ENCODE measurements at places on chromosomes 12 and 14.

DNA sequence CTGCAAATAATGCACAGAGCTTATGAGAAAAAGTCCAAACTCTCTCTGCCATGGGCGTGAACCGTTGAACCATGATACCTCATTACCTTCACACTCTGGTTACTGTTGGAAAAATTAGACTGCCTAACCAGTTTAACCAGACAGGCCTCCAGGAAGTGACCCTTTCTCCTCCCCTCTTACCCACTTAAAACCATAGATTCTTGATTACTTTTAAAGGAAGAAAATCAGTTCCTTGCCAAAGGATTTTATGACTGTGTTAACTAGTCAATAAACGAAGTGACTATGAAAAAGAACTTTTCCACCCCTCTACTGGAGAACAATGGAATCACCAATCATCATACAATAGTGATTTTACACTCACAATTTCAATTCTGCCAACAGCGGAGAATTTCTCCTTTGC is 254.0 kb upstream of the ATP2B1 start:
- no peak for DNase-seq

DNA sequence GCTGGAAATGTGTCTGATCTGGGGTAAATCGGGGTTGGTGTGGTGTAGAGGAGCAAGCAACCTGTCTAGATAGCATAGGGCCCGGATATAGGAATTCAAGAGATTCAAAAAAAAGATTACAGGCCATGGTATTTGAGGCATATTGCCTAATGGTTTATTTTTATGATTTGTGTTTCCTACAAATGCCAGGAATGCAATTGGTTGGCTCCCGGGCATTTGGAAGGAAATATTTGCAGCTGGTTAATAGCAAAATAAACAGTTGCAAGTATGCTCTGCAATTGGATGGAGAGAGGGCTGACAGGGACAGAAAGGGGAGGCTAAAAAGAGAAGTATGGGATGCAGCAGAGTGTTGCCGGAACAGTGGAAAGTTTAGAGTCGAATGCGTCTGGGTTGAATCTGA is 315.6 kb upstream of the ATP2B1 start:
- no peak for DNase-seq

GRCh38 chr14:68944162-68944561 is 34.9 kb downstream of the ACTN1 start:
- no peak for DNase-seq

DNA sequence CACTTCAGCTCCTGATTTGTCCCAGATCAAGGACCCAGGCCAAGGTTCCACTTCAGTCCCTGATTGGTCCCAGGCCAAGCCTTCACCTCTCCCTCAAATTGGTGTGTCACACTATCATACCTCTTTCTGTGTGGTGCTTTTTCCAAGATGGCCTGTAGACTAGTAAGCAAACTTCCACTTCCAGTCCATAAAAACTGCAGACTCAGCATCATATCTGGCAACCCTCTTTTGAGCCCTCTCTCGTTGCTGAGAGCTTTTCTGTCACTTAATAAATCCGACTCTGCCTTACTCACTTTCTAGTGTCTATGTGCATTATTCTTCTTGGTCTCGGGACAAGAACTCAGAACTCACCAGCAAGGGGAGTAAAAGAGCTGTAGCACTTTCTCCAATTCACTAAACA is 1395.1 kb downstream of the LRFN5 start:
- DNase-seq: no peak

DNA sequence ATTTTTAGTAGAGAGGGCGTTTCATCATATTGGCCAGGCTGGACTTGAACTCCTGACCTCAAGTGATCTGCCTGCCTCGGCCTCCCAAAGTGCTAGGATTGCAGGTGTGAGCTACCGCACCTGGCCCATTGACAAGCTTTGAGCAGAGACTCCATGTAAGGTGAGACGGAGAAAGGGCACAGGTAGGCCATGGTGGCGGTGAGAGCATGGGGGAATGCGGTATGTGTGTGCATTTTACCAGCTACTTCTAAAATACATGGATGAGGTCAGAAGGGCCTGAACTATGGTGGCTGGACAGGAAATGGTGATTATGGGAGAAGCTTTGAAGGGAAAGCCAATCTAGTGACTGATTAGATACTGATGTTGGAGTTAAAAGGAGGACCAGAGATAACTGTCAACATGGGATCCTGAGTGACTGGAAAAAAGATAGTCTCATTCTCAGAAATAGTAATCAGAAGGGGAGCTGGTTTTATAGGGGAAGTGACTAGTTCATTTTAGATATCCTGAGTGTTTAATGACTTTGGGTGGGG is 21.9 kb upstream of the PTPRB start:
- no peak for DNase-seq

- DNase-seq: no peak
Observed at GRCh38 chr14:68666899-68667298, 126.0 kb downstream of the ZFP36L1 start.

DNA sequence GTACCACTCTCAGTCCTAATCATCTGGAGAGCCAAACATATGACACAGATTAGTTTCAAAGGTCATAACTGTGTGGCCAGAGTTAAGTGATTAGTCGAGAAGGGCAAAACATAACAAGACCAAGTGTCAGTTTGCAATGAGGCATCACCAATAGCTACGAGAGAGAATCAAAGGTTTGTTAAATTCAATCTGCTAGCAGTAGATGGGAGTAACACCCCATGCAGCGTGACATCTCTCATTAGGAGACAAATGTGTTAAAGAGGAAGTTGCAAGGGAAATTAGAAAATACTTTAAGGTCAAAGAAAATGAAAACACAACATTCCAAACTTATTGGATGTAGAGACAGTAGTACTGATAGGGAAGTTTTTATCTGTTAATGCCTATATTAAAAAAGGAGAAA is 135.7 kb upstream of the SYT10 start:
- DNase-seq: no peak

GRCh38 chr12:122096591-122097149 is 18.1 kb downstream of the MLXIP start:
- no peak for DNase-seq

GRCh38 chr12:124028555-124028925 is 55.5 kb downstream of the ZNF664 start:
- peak; percentile 9 for DNase-seq

DNA sequence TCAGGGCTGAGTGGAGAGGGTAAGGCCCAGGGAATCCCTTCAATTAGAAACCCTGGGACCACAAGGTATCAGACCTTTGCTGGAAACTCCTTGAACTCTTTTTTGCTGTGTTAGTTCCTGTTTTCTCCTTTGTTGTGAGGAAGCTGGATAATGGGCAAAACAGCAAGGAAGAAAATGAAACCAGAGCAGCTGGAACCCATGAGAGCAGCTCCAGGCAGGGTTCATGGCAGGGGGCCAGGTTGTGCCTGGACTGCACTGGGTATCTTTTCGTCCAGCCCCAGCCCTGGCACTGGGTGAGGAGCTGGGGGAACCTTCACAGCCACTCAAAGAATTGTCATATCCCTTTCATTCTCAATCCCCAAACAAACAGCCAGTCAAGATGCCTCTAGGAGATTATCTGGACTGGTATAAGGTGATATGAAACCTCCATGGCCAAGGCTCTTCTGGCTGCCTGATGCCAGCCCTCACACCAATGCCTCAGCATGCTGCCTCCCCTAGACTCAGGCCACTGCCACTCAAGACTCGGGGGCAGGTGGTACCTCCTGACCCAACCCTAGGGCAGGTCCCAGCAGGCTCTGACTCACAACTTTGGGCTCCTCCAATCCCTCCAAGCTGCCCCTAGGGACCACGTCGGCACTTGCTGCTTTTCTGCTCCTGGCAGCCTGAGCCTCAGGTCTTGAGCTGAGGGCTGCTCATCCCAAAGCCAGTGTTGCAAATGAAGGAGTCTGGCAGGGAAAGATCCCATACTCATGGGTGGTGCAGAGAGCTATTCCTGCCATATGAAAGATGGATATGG is 16.5 kb downstream of the FAM186B start:
- peak; percentile 32 for DNase-seq

DNA sequence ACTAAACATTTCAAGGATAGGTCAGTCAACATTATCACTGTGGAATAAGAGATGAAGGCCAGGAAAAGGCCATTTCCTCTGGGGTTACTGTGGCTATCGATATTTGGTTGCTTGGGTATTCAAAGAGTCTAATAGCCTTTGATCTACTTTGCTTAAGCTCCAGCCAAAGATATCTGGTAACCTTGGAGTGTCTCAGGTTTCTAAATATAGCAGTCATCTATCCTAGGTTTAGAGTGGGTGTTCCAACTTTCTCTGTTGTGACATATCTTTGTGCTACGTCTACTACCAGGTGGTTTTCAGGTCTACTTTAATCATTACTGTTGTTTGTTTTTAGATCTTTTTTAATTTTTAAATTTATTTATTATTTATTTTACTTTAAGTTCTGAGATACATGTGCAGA is 42.4 kb downstream of the RDH12 start:
- no peak for DNase-seq

- DNase-seq: no peak
Observed at GRCh38 chr14:42715316-42715715, 1108.6 kb downstream of the LRFN5 start.

- DNase-seq: no peak
Observed at GRCh38 chr14:98937021-98937420, 335.0 kb downstream of the BCL11B start.

DNA sequence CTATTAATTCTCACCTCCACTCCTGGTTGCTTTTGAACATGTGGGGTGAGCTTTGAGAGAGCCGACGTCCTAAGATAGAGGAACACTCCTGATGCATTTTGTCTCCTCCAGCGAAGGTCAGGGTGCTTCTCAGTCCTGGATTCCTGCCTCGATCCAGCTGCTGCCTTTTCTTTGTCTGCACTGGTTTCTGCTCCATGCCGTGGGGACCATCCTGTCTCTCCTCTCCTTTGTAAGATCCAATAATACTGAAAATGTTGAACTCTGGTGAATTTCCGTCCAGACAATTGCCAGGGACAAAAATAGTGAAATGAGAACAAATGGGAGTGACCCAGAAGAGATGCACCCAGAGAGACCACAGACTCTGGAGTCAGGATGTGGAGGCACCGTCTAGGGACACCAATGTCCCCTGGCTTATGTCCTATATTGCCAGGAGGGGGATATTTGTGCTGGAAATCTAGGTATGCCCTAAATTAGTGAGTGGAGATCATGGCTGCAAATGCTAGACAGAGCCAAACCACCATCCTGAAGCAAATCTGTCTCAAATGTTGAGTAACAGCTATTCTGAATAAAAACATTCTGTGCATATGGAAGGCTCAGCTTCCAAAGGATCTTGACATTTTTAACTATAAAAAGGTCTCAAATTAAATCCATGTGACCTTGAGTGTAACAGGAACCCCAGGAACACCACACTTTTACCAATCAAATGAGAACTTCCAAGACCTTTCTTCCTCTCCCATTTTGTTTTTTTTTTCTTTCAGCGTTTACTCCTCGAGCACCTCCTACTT is 170.9 kb downstream of the PPM1H start:
- no peak for DNase-seq

GRCh38 chr14:51614707-51615106 is 37.0 kb upstream of the FRMD6 start:
- DNase-seq: no peak

GRCh38 chr12:87804386-87804785 is 224.8 kb downstream of the C12orf50 start:
- DNase-seq: no peak

DNA sequence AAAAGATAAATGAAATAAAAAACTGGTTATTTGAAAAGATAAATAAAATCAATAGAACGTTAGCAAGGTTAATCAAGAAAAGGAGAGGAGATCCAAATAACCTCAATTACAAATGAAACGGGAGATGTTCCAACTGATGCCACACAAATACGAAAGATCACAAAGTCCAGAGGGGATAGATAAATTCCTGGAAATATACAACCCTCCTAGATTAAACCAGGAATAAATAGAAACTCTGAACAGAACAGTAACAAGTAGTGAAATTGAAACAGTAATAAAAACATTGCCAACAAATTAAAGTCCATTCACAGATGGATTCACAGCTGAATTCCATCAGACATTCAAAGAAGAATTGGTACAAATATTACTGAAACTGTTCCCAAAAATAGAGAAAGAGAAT is 12.4 kb downstream of the CLEC1A start:
- no peak for DNase-seq

- DNase-seq: no peak
Observed at GRCh38 chr12:91590966-91591638, 408.5 kb upstream of the DCN start.

DNA sequence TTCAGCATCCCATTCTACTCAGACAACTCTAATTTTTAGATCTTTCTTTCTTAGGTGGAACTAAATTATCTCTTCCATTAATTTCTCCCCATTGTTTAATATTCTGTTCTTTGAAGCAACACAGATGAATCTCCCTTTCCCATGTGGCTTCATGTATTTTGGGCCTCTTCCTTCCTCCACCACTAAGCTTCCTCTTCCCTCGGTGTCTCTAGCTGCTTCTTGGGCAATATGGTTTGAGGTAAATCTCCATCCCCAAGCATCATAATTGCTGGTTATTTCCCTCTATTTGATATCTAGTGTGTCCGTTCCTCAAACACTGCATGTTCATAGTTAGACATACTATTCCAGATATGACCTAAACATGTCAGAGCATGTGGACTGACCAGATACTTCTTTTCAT is 119.2 kb downstream of the PELI2 start:
- no peak for DNase-seq
